ENCODE measurements at places on chromosomes 6 and 20. TPM values are rescaled to one million over a fixed set of nuclear protein-coding genes. Genes with fewer than 3 reads are reported as not detected.

MEI4 gene
- 0.10 TPM for total RNA-seq

RAB44 gene
- total RNA-seq = 0.59 TPM

MUCL3 gene
- not detected for total RNA-seq

RIPOR2 gene
- total RNA-seq = 13.6 TPM

EPHA7 gene
- total RNA-seq = 2.3 TPM

SIRPD gene
- total RNA-seq = 0.39 TPM

HLA-DMA gene
- 7.1 TPM for total RNA-seq

LHFPL5 gene
- total RNA-seq = not detected

LRRC1 gene
- total RNA-seq = 18.4 TPM

GJA1 gene
- total RNA-seq = 431 TPM

KIF6 gene
- total RNA-seq = 0.79 TPM

KHDRBS2 gene
- 0.30 TPM for total RNA-seq
